ENCODE measurements at places on chromosomes 3 and 15.
A peak's percentile ranks its signal among the peaks of the same experiment; 100 is the strongest.

DNA sequence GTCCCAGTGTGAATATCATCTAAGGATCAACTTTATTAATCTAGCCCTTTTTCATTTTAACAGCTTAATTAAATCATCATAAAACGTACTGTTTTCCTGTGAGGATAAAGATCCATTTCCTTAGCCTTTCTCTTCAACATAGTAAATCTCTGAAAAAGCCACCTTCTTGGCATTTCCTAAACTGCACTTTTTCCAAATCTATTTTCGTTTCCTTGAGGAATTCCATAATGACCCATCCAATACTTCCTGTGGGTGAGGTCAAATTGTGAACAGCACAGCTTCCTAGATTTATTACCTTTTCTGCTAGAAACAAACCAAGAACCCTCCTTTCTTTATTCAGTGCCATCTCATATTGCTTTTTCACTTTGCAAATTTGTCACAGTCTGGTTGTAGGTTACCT, 129.4 kb upstream of the CNTN4 start:
- DNase-seq, result no peak

DNA sequence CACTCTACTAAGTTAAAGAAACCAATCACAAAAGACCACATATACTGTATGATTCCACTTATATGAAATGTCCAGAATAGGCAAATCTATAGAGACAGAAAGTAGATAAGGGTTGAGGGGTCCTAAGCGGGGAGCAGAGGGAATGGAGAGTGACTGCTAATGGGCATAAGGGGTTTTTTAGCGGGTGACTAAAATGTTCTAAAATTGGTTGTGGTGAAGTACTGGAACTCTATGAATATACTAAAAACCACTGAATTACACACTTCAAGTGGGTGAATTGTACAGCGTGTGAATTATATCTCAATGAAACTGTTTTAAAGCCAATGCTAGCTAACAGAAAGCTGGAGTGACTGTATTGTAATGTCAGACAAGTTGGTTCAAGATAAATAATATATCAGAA, 33.3 kb downstream of the KPNA1 start:
- no peak for DNase-seq

DNA sequence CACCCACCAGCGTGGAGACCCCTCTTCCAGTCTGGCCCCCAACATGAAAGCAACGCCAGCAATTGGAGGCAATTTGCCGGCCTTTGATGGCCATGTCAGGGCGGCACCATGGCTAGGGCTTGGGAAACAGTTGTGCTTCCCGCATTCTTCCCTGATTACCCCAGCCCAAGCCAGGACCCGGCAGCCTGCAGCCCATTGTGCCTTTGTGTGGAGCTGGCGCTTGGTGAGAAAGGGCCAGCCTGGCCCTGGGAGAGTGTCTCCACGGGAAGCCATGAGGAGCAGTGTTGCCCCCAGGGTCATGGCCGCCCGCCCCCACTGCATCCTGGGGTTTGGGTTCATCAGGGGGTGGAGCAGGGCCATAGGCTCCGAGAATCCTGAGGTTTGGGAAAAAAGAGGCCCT, 66.0 kb downstream of the DNAJB8 start:
- no peak for DNase-seq

DNA sequence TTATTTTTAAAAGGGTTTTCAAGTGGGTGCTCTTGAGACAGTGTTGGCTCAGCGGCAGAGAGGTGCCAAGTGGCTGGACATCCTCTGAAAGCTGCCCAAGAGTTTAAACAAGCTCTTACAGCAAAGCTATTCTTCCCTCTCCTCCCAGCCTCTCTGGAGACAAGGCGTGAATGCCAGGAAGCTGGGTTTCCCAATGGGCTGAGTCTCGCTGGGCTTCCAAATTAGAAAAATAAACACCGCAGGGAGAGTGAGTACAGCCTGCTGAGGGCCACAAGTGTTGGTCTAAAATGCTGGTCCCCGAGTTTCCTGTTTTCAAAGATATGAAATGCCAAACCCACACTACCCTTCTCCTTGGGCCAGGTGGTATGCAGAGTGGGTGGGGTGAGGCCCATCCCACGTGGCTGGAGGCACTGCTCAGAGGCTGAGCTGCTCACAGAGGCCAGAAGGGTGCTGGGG, 36.4 kb downstream of the ZDHHC3 start:
- DNase-seq, result no peak

DNA sequence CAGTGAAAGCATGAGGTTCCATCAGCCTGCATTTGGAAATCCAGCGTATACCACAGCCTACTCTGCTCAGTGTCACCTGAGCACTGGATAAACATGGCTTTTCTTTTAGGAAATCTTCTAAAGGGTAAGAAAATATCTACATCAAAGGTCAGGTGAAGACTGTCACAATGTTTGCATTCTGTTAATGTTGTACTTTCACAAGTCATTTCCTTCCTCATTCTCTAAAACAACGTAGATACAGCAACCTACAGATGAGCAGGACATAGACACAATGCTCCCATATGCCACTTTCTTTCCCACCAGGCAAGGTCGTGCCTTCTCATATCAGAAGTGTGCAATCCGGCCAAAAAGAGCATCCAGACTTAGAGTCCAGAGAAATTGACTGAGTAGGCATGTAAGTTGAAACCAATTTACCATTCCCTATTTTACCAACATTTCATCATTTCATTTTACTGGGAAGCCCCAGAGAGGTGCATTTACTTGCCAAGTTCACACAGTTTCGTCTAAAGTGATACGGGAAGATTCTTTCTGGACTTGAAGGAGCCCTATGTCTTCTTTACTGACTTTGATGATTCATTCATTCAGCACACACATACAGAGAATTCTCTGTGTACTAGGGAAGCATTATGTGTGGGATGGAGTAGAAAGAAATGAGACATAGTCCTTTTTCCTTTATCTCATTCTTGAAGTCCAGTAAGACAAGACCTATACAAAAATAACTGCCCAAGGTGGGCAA, 30.6 kb upstream of the LPP start:
- DNase-seq, result no peak

DNA sequence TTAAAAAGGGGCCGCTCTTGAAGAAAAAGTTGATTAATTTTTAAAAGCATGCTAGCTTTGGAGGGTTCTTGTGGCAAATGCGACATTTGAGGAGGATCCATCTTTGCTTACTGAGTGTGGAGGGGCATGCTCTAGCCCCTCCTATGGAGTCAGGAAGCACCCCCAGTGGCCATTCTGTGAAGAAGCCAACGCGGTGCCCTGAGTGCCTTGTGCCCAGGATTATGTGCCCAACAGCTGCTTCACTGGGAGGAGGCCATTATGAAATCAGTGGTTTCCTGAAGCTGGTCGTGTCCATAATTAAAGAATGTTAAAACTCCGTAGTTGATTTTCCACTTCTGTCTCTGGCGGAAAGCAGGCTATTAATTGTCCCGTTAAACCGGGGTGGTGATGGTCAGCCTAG, 69.1 kb upstream of the TNFAIP8L3 start:
- no peak for DNase-seq

DNA sequence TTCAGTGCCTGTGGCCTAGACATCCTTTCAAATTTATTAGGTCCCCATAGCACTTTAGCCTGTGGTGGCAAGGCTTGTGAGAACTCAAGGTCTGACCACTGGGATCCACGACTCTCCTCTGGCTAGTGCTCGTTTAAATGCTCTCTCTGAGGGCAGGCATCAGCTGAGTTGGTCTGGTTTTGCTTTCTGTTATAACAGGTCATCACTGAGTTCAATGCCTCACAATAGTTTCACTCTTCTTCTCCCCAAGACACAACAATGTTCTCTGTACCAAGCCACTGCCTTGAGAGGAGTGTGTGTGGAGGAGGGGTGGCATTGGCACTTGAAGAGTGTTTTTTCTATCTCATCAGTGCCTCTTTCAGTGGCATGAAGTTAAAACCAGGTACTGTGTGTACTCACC, 7.6 kb downstream of the OR5K4 start:
- no peak for DNase-seq

DNA sequence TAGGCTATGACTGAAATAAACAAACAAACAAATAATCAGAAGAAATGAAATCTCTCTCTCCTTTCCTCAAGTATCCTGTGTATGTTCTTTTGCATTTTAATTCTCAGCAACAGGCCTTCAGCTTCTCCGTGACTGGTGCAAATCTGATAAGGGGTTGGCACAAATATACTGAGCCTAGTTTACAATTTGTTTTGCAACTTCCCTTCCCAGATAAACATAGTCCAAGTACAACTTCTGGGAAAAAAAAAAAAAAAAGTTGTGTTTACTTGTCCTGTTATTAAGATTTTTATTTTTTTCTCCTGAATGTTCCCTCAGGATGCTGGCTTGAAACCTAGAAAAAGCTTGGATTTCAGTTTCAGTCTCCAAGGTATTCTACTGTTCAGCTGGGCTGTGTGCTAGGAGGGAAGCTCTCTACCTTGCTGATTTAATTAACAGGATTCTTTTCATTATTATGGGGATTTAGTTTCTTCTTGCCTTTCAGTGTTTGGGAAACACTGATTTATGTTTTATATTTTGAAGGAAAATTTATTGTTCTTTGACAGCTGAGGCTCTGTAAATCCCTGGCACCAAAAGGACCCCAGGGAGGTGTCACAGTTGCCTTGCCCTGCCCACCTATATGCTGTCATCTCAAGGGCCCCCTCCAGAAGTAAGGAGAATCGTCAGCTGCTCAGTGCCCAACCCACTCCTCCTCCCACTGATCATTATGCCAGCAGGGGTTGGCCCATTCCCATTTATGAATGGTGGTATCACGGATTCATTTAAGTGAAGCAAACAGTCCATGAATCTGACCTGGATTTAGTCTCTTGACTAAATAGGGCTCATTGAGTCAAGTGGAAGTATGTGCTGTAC, 185.2 kb downstream of the MEIS2 start:
- no peak for DNase-seq

GRCh38 chr15:68334661-68335124, 57.1 kb downstream of the FEM1B start:
- DNase-seq, result peak; percentile 89

- DNase-seq, result no peak
Observed at GRCh38 chr3:50214824-50215223, 9.8 kb downstream of the SLC38A3 start.

DNA sequence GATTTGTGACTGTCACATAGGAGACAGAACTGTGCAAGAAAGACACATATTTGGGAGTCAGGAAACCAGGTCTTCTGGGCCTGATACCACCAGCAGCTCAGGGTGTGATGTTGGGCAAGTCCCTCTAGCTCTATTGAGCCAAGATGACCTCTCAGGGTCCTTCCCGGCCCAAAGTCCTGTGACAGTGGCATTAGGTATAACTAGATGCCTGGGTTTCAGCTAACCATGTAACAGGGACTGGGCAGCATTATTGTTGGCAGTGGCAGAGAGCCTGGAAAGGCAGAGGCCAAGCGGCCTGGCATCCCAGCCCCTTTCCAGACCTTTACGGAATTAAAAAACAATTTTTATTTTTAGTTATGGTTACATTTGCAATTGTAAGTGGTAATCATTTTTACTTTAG, 10.4 kb downstream of the LIMD1 start:
- no peak for DNase-seq

DNA sequence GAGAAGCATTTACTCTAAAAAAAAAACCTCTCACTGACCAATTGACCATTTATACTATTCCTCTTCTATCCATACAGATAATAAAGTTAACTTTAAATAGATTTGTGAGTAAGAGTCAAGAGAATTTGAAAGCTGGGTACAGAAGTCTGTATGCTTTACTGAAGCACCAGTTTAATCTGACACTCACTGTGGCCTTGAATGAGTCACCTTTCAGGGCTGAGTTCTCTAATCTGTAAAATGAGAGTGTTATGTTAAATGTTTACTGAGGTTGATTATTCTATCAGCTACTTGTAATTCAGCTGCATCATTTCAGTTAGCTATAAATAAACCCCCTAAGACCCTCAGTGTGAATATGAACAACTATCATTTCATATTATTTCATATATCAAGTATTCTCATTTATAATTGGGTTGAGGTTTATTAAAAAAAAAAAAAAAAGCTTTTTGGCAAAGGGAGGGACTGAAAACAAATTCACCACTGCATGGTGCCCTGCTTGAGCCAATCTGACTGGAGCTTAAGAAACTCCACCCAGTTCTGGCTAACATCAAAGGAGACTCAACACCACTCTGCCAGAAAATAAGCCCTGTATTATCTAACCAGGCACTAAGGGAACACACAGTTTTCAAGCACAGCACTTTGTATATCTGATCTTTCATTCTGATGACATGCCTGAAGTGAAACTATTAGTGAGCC, 2.8 kb downstream of the MAP4 start:
- peak; percentile 50 for DNase-seq

DNA sequence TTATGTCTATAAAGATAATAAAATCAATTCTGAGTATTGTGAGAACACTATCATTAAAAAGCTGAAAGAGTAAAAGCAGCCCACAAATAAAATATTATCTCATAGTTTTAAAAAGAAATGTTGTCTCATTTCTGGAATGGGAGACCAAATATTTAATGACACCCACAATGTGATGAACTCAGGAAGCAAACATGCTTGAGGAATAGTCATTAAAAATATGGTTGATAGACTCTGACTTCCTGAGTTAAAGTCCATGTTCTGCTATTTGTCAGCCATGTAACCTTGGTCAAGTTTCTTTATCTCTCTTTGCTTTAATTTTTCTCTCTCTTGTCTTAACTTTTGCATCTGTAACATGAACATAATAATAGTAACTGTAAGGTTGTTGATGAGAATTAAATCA, 35.5 kb upstream of the CHMP2B start:
- DNase-seq, result no peak

- DNase-seq, result no peak
Observed at GRCh38 chr3:17307482-17307881, 422.7 kb downstream of the PLCL2 start.

DNA sequence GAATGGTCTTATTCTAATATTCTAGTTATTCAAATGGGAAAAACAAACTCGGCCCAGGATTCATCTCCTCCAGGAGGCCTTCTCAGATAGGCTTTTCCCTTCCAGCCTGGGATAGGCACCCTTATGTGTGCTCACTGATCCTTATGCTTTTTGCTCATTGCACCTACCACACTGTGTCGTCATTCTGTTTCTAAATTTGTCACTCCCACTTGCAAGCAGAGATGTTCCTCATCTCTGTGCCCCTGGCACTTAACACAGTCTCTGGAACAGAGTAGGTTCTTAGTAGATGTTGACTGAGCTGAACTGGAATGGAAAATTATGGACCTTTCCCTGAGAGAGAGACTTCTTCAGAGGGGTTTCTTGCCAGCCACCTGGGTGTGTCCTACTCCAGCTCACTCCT, 18.7 kb upstream of the SPG11 start:
- no peak for DNase-seq

GRCh38 chr15:57518779-57519405, 72.8 kb upstream of the MYZAP start:
- no peak for DNase-seq

- DNase-seq, result no peak
Observed at GRCh38 chr15:101652786-101653430, 727 bp upstream of the TM2D3 start.

All from hepatic stellate cell (primary cell).